Uterus (tissue), 4 donors: ENCODE measurements at places on chromosomes 6 and 20. TPM values are rescaled to one million over a fixed set of nuclear protein-coding genes. Genes with fewer than 3 reads are reported as not detected.

DNA sequence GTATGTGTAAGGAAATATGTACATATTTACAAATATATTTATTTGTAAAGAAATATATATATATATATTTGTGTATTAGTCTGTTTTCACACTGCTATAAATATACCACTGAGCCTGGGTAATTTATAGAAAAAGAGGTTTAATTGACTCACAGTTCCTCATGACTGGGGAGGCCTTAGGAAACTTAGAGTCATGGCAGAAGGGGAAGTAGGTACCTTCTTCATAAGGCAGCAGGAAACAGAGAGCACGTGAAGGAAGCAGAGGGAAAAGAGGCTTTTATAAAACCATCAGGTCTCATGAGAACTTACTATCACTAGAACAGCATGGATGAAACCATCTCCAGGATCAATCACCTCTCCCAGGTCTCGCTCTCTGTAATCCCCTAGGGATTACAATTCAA lies 644.5 kb upstream of the HS3ST5 start:
- no peak for DNase-seq

DNA sequence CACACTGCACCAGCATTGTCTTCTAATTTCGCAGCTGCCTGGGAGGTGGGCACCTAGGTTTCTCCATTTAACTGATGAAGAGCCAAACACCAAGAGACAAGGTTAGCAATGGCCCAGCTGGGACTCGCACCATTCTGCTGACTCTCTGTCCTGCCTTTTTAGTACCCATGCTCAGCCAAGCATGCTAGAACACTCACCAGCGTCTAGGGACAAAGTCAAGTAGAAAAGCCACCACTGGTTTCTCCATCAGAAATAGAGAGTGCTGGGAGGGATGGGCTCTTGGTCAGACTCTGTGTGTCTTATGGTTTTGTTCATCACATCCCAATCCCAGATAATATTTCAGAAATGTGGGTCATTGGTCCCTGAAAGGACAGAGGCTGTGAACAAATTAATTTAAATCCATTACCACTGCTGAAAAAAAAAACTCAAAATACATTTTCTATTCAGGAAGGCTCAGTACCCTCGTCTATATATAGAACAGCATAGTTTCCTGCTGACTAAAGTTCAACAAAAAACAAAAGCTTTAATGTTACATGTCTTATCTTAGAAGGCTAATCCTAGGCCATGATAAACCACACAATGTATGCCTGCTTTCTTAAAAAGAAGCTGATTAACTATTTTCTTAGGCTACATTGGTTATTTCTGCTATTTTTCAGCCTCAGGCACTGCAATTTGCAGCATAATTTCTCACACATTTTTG lies 111.0 kb downstream of the TBC1D7 start:
- DNase-seq = no peak

GRCh38 chr20:23050847-23051627 lies 1.6 kb upstream of the THBD start:
- DNase-seq = peak; percentile 61

DLL1 gene
- 24.3 TPM for total RNA-seq

CTCFL gene
- not detected for total RNA-seq

- DNase-seq = peak; percentile 93
Measured at GRCh38 chr6:52670502-52671409, at the start of gene TMEM14A. Gene TMEM14A (plus strand): TSS chr6:52671113. CDS start chr6:52677103, 5,990 bp downstream.

TFAP2B gene
- not detected for total RNA-seq

DNA sequence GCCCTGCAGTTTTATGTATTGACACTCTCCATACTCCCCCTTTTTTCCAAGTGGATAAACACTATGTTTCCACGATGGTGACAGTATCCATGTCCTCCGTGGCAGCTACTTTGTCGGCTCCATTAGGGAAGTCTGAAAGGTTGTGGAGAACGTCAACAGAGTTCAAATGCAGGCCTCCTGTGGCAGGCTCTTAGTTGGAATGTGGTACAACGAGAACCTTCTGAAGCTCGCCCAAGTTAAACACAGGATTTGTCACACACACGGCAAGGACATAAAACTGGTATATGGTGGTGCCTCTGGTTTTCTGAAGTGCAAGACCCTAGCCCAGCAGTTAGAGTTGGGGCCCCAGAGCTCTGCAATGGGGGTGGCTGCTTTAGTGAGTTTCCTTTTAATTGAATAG lies 187.0 kb upstream of the TAB2 start:
- DNase-seq = no peak

DNA sequence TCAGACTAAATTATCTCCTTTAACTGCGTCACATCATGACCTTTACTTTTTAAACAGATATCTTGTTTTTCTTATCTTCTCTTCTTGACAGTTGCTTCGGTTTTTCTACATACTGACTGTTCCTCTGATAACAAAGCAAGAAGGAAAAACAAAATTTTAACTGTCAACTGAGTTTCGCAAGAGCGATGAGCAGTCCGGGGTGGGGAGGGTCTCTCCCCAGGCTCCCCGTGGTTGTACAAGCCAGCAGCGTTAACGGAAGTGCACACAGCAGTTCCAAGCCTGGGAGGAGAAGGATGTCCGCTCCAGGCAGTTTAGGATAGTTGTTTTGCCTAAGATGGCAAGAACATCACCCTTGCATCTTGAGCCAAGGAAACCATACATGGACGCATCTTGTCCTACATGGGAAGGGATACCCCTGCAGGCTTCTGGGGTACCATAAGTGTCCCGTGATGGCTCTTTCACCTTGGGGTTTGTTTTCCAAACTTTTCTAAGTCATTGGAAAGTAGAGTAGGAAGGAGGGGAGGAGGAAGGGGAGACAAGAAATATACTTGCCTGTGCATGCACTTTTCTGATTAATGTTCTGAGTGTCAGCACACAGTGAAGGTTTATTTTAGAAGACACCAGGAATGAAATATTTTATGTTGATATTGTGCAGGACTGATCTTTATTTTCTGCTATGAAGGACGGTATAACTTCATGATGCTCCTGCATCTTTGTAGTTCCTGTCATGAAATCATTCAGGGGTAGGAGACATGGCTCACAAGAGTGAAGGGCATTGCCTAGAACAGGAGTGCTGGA lies 20.8 kb downstream of the SLC24A3 start:
- DNase-seq = peak; percentile 77

GRCh38 chr6:20907486-20908071 lies 373.3 kb downstream of the CDKAL1 start:
- DNase-seq = no peak

- no peak for DNase-seq
Measured at GRCh38 chr6:143934331-143934730, 70.1 kb downstream of the ZC2HC1B start.

- no peak for DNase-seq
Measured at GRCh38 chr20:51510936-51511605, 31.4 kb downstream of the NFATC2 start.

DNA sequence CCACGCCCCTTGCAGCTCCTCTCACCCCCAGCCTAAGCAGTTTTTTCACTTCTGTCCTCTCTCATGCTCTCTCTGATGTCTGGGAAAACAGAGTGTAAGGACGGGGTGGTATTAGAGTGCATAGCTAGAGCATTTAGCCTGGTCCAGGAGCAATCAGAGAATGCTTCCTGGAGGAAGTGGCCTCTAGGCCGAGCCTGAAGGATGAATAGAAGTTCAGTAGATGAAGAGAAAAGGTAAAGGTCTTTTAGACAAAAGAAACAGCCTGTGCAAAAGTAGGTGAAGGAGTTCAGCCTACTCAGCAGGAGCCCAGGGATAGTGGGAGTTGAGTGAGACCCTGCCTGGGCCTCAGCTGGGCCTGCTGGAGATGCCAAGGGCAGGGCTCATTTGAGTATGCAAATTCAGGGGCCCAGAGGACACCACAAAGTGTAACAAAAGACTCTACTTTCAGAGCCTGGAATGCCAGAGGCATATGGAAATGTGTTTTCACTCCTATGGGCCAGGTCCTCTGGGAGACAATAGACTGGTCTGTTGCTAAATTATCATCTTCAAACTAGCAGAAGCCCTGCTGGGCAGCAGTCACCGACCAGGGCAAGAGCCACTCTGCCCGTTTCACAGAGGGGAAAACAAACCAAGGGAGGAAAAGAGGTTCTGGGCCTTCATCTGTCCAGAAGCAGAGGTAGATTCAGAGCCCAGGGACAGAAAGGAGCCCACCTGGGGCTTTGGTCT lies 19.7 kb upstream of the TM9SF4 start:
- no peak for DNase-seq

GRCh38 chr20:52096117-52096516 lies 95.5 kb downstream of the ZFP64 start:
- no peak for DNase-seq

DNA sequence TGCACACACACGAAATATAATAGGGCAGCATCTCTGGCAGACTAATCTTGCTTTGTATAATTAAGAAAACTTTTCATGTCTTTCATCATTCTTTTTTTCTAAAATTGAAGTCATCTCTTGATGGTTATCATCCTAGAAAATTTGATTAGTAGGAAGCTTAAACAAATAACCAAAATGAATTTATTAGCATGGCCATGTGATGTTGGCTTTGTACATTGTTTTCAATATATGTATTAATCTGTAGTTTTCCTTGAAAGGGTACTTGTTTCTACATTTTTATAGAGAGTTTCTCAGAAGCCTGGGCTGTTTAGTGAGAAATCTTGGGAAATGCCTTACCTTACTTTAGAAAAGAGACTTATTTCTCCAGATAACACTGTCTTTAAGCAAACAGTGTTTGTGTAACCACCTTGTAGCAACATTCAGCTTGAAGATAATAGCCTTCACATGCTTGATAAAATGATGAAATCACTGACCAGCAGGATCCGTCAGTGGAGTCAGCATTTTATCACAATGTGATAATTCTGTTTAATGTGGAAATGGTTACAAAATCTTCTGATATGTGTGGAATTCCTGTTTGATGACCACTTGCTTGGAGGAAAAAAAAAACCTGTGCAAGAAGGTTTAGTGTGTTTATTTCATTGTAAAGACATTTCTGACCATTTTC lies 147.8 kb downstream of the MACROD2 start:
- DNase-seq = no peak

- no peak for DNase-seq
Measured at GRCh38 chr20:9573335-9574151, 59.2 kb downstream of the LAMP5 start.

RPS21 gene
- 1,594 TPM for total RNA-seq

- DNase-seq = no peak
Measured at GRCh38 chr6:27295301-27296079, 16.6 kb downstream of the POM121L2 start.

GRCh38 chr6:24223115-24223919 lies 97.3 kb downstream of the NRSN1 start:
- DNase-seq = no peak
